Stimulated activated CD4-positive, alpha-beta T cell treated with anti-CD3 and anti-CD28 coated beads, Interleukin-15, amount 100 ng/mL, for 1 hour (primary cell): ENCODE measurements at places on chromosomes 3 and 15.

DNA sequence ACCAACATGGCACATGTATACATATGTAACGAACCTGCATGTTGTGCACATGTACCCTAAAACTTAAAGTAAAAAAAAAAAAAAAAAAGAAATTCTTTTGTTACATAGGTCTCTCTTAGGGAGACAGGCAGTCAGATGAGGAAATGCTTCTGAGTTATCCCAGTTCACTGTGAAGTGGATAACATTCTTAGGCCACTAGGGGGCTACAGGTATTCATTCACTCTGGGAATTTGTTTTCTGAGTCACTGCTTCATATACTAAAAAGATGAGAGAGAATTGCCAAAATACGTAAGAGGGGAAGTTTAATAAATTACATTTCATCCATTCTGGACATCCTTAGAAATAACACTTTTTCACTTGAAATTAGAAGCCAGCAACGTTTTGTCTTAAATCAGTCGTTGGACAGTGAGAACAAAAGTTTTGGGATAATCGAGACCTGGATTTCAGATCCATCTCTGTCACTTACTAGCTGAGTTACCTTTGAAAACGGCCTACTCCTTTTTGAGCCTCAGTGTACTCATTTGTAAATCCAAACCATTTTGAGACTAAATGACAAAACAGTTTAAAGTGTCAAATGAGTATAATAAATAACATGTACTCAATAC, 738.4 kb upstream of the ALCAM start:
- DNase-seq = no peak

DNA sequence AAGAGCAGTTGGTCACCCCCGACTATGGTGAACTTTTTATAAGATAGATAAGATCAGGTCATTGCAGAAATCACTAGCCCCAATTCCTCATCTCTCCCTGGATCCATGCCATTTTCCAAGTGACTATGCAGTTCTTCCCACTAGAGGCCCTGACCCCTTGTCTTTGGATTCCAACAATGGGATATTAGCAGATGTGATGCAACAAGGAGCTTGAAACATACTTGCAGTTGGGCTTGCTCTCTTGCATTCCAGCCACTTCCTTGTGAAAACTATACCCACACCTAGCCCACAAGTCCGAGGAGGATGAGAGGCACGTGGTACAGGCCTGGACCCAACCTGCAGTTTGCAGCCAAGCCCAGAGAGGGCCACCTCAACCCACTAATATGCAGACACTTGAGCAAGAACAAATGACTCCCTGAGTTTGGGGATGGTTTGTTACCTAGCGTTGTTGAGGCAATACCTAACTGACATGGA, 60.6 kb downstream of the SUCLG2 start:
- no peak for DNase-seq

- DNase-seq = no peak
These were observed 46.4 kb upstream of the TFRC start for GRCh38 chr3:196128172-196128843.

GRCh38 chr3:62057339-62058047, 315.9 kb downstream of the FEZF2 start:
- no peak for DNase-seq

- DNase-seq = no peak
These were observed 112.1 kb downstream of the KLF13 start for GRCh38 chr15:31438601-31439265.

DNA sequence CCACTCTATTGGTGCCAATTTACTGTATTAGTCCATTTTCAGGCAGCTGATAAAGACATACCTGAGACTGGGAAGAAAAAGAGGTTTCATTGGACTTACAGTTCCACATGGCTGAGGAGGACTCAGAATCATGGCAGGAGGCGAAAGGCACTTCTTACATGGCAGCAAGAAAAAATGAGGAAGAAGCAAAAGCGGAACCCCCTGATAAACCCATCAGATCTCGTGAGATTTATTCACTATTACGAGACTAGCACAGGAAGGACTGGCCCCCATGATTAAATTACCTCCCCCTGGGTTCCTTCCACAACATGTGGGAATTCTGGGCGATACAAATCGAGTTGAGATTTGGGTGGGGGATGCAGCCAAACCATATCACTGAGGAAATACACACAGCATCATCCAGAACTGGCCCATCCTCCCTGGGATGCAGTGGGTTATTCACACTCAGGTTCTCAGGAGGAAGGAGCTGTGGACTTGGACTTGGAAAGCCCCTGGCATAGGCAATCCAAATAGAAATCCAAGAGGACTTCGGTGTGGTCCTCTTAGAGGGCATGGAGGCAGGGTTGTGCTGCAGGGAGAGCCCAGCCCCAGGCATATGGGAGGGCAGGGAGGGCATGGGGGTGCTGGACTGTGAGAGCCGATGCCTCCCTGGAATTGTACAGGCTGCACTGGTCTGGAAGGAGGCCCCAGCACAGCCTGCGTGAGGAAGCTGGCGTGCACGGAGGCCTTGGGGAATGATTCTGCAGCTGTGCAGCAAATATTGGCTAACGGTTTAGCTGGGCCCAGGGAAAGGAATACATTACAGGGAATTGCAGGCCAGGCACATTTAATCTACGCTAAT, 62.9 kb downstream of the EFCAB12 start:
- no peak for DNase-seq

- no peak for DNase-seq
These were observed 17.3 kb upstream of the IL12A start for GRCh38 chr3:159971311-159971710.

- no peak for DNase-seq
These were observed 129.0 kb downstream of the RPL22L1 start for GRCh38 chr3:170740726-170741591.

DNA sequence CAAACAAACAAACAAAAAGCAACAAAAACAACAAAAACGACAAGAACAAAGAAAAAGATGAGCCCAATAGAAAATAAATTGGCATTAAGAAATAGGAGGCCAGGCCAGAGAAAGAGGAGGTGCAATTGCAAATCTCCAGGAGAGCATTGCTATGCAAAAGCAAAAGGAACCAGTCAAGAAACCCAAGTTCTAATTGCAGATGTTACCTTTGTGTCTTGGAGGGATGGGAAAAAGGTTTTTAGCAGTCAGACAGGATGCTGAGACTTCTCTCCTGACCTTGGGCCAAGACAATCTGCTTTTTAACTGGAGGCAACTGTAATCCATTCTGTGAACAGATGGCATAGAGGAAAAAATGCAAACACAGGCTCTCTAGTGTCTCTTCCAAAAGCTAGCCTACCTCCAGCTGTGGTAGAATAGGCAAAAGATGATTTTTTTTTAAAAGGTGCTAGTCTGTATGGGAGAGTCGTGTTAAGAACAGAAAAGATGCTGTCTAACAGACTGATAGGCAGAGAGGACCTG, 56.4 kb downstream of the LSAMP start:
- DNase-seq = no peak

DNA sequence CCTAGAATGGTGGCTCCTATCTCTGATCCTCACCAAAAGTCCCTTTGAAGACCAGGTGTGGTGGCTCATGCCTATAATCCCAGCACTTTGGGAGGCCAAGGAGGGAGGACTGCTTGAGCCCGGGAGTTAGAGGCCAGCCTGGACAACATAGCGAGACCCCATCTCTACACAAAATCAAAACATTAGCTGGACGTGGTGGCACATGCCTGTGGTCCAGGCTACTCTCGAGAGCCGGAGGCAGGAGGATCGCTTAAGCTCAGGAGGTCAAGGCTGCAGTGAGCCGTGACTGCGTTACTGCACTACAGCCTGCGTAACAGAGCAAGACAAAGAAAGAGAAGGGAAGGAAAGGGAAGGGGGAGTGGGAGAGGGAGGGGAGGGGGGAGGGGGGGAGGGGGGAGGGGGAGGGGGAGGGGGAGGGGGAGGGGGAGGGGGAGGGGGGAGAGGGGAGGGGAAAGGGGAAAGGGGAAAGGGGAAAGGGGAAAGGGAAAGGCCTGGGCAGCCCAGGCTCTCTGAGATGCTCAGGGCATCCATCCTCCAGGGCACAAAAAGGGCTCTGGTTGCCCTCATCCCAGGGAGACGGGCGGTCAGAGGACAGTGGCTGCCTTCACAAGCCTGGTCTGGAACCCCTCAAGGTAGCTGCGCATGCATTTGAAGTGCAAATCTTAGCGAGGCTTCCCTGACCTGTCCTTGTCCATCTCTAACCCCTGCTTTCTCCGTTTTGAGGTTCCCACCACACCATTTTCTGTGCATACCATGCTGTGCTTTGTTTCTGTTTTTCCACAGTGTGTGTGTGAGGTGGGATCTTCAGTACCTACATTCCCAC, 76.1 kb downstream of the LDHAL6B start:
- DNase-seq = no peak

DNA sequence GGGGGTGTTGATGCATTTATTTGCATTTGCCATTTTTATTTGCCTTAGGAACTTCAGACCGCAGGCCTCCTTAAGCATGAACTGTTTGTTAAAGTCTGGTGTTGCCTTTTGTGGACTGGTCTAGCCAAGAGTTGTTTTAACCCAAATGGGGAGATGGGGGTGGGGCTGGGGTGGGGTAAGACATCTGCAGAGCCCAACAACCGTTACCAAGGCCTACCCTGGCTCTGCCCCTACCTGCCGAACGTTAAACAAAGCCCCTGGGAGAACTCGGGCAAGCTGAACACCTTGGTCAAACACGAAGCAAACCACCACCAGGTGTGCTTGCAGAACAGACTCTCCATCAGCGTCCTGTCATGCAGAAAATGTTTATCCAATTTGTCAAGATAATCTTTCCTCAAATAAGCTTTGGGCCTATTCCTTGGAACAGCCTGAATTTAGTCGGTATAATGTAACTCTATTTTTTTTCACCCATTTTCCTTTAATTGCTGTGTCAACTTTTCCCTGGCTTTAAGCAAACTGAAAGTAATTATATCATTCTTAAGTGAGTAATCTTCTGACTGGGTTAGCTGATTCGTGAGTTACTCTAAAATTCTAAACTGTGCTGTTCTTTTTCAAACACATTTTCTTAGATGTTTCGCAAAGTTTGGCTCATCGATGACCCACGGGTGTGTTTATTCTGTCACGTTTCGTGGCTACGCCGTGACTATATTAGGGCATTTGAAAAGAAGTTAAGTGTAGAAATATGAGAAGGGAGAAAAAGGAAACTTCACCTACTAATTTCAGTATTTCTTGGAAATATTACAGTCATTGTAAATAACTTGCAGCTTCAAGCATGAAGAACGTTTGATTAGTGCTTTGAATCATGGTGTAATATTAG, 127.6 kb downstream of the SOX2 start:
- no peak for DNase-seq

- no peak for DNase-seq
These were observed 18.2 kb downstream of the PFKFB4 start for GRCh38 chr3:48538451-48538850.

GRCh38 chr15:82966671-82967071, 14.2 kb upstream of the HOMER2 start:
- no peak for DNase-seq

- DNase-seq = no peak
These were observed 2.6 kb upstream of the XYLB start for GRCh38 chr3:38343797-38344594.

DNA sequence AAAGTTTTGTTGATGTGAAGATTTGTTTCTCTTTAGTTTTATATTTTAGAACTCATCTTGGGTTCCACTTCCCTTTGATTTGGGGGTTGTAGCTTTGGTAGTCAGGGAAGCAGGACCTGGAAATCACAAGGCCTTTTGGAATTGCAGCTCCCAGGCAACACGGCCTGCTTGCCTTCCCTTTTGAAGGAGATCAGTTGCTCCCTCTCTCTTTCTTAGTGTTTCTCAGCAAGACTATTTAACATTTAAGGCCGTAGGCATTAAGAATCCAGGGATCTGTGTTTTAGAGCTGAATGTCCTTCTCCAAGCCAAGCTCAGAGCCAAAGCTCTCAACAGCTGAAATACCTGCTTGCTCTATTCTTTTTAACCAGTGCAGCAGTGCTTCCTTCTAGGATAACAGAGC, 310.3 kb downstream of the PTPRG start:
- no peak for DNase-seq

DNA sequence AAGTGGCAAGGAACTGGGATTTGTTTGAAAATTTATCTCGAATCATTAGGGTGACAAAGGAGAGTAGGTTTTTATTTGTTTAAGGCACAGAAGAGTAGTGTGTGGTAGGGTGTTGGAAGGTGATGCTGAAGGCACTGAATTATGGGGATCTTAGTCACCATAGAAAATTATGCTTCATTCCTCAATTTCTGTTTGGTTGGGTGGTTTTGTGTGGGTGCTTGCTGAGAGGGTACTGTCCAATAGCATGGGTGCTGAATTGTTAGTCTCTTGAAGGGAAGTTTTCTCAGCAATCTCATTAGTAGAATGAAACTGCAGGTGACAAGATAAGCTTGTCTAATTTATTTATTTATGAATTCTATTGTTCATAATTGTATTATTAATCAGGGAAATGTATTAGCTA, 610.9 kb downstream of the AGBL1 start:
- DNase-seq = no peak

DNA sequence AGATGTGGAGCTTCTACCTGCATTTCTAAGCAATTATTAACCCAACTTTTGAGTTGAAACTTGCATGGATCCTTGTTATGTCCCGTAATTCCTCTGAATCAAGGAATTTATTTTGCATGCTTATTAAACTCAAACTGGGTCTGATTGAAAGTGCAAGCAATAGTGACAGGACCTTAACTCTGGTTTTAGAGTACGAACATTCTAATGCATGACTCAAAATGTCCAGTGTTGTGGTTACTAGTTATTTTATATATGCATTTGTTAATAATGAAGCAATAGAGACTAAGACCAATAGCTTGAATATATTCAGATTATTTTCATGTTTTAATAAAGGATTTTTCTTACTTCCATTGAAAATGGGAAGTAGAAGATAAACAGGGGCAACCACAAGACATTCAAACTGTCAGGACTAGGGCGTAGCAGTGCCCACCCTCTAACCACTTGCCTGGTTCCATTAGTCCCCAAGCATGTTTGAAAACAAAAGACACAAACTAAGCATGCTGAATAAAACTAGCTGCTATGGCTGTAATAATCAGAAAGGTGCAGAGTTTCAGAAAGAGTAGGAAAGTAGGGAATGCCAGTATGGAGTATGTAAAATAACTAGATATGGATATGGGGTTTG, 28.1 kb downstream of the OIP5 start:
- no peak for DNase-seq

DNA sequence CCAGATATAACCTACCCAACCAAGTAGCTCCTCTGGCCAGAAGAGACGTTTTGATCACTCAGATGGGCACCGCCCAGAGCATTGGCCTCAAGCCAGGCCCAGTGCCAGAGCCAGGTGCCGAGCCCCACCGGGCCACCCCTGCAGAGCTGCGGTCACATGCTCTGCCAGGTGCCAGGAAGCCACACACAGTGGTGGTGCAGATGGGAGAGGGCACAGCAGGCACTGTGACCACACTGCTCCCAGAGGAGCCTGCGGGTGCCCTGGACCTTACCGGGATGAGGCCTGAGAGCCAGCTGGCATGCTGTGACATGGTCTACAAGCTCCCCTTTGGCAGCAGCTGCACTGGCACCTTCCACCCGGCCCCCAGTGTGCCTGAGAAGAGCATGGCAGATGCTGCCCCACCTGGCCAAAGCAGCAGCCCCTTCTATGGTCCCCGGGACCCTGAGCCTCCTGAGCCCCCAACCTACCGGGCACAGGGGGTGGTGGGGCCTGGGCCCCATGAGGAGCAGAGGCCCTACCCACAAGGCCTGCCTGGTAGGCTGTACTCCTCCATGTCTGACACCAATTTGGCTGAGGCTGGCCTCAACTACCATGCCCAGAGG, 19.1 kb upstream of the APEH start:
- DNase-seq = no peak

- DNase-seq = no peak
These were observed 100.0 kb upstream of the C3orf80 start for GRCh38 chr3:160125258-160125657.

- DNase-seq = no peak
These were observed 37.3 kb upstream of the CNTN4 start for GRCh38 chr3:2061360-2061759.
